Tibial artery (tissue), 4 donors: ENCODE measurements at places on chromosomes 6 and 20.

DNA sequence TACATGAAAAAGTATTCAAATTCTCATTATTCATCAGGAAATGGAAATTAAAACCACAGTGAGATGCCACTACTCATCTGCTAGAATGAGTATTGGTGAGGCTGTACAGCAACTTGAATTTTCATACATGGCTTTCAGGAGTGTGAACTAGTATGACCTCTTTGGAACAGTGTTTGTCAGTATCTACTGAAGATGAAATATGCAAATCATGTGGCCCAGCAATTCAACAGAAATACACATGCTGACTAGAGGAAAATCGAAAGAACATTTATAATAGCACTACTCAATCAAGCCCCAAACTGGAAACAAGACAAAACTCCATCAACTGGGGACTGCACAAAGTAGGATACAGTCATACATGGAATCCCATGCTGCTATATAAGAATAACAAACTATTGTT is 102.2 kb downstream of the DCDC2 start:
- H3K27me3 ChIP-seq = no peaks in the 10 kb centered on the region
- no peak for DNase-seq
- no peaks in the 10 kb centered on the region for H3K36me3 ChIP-seq
- no peaks in the 10 kb centered on the region for H3K4me1 ChIP-seq
- H3K27ac ChIP-seq = no peak overlapping the region

- H3K4me3 ChIP-seq = no peak overlapping the region
- H3K27ac ChIP-seq = no peak overlapping the region
- no peaks in the 10 kb centered on the region for H3K27me3 ChIP-seq
- peak; percentile 57 for DNase-seq
- no peaks in the 10 kb centered on the region for H3K4me1 ChIP-seq
Observed at GRCh38 chr6:162706232-162706631, 21.3 kb downstream of the PRKN start.

DNA sequence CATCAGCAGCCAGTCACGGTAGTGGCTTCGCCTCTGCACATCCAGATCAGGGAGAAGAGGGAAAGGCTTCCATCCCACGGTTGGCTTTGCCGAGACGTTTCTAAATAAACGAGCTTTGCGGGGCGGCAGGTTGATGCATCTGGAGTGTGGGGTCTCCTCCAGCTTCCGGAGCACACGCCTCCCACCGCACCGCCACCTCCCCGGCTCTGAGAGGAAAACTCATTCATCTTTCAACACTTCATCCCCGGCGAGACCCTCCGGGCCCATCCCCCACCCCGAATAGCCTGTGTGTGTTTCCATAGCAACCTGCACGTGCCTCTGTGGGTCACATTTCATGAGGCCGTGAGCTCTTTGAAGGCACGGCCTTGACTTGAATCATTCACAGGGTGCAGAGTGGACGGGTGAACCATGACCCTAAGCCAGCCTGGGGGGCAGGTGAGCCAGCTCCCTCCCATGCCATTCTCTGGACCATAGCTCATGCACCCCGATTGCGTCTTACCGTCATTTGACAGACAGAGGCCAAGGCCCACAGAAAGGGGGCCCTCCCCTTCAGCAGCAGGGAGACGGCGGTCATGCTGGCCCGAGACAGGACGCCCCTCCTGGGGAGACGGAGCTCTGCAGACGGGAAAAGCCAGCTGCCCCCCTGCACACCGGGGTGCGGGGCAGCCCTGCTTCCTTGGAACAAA is 16.2 kb upstream of the CHRNA4 start:
- no peak for DNase-seq
- no peaks in the 10 kb centered on the region for H3K36me3 ChIP-seq
- peaks cover 100% of the 10 kb centered on the region for H3K27me3 ChIP-seq

- no peak overlapping the region for H3K27ac ChIP-seq
- H3K4me3 ChIP-seq = no peak overlapping the region
- peaks cover 14% of the 10 kb centered on the region for H3K4me1 ChIP-seq
- H3K36me3 ChIP-seq = no peaks in the 10 kb centered on the region
- no peaks in the 10 kb centered on the region for H3K27me3 ChIP-seq
Observed at GRCh38 chr6:135906542-135906941, 55.0 kb downstream of the PDE7B start.

DNA sequence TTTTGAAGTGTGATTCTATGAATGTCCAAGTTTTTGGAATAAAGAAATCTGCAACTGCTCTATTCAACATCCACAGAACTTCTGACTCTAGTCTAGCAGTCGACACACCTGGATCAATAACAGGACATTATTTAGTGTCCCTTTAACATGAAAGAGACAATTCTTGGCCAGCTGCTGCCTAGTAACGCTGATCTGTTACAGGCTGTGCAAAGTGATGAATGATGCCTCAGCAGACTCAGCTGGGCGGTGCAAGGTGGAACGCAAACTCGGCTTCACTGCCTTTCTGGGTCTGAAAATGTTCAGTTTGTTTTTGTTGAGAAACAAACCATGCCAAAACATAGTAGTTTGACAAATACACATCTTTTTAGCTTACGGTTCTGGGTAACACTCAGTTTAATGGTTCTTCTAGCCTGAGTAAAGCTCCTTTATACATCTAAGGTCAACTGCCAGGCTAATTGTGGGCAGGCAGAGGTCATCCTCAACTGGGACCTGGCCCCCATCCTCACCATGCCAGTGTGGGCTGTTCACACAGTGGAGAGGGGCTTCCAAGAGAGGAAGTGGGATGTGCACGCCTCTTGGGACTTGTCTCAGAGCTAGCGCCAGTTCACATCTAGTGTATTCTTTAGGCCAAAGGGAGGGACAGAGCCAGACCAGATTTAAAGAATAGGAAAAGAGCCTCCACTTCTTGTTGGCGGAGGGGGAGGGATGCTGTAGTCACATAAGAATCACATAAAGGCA is 879.7 kb downstream of the QKI start:
- no peaks in the 10 kb centered on the region for H3K36me3 ChIP-seq
- H3K4me1 ChIP-seq = no peaks in the 10 kb centered on the region
- H3K4me3 ChIP-seq = no peak overlapping the region
- no peak for DNase-seq

DNA sequence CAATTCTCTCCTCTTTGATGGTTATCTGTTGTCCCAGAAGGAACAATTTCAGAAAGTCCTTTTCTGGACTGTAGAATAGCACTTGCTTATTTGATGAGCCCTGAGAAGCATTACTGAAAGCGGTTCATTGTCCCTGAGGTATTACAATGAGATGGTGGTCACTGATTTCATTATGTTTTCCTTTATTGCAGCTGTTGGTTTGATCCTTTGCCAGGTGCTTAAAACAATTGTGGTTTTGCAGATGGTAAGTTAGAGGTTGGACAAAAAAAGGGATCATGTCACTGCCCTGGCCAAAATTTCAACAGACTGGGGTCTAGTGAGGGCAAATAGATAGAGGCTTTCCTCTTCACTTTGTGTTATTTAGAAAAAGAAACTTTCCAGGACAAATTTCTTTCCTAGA is 61.9 kb downstream of the ESR1 start:
- H3K36me3 ChIP-seq = no peaks in the 10 kb centered on the region
- no peak for DNase-seq

- H3K27me3 ChIP-seq = no peaks in the 10 kb centered on the region
- H3K27ac ChIP-seq = no peak overlapping the region
- no peak overlapping the region for H3K4me3 ChIP-seq
Observed at GRCh38 chr6:42505385-42505718, 53.6 kb upstream of the TRERF1 start.

GRCh38 chr20:3629893-3630292 is 33.3 kb downstream of the GFRA4 start:
- H3K27me3 ChIP-seq = no peaks in the 10 kb centered on the region
- no peak overlapping the region for H3K27ac ChIP-seq
- no peak overlapping the region for H3K4me3 ChIP-seq
- no peaks in the 10 kb centered on the region for H3K4me1 ChIP-seq

DNA sequence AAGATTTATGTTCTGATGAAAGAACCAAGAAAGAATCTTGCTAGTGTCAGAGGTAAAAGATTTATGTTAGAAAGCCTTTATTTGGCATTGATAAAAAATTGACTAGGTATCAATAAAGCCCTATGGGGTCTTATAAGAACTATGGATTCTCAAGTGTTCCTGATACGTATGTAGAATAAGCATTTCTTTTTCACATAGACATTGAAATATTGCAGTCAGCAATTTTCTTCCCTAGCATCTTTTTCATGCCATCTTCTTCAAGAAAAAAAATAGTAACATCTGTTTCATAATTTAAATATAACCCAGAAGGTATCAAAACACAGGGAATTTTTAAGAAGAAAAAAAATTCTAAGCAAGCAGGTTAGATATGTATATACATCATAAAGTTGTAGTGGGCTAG is 230.6 kb downstream of the CENPW start:
- no peak for DNase-seq
- H3K36me3 ChIP-seq = no peaks in the 10 kb centered on the region
- no peak overlapping the region for H3K4me3 ChIP-seq
- no peaks in the 10 kb centered on the region for H3K4me1 ChIP-seq

- H3K4me1 ChIP-seq = no peaks in the 10 kb centered on the region
- no peak overlapping the region for H3K4me3 ChIP-seq
- H3K36me3 ChIP-seq = no peaks in the 10 kb centered on the region
- H3K27ac ChIP-seq = no peak overlapping the region
- no peaks in the 10 kb centered on the region for H3K27me3 ChIP-seq
Observed at GRCh38 chr20:59696476-59696875, 92.1 kb downstream of the PHACTR3 start.

- DNase-seq = peak; percentile 90
- H3K4me3 ChIP-seq = no peak overlapping the region
- peak overlapping the region; percentile 99 for H3K27ac ChIP-seq
- peaks cover 26% of the 10 kb centered on the region for H3K4me1 ChIP-seq
- no peaks in the 10 kb centered on the region for H3K27me3 ChIP-seq
Observed at GRCh38 chr20:49594143-49594930, 26.4 kb upstream of the PTGIS start.

- no peak overlapping the region for H3K27ac ChIP-seq
- no peaks in the 10 kb centered on the region for H3K36me3 ChIP-seq
- no peaks in the 10 kb centered on the region for H3K4me1 ChIP-seq
- no peaks in the 10 kb centered on the region for H3K27me3 ChIP-seq
Observed at GRCh38 chr6:70839286-70840266, 117.3 kb downstream of the B3GAT2 start.

DNA sequence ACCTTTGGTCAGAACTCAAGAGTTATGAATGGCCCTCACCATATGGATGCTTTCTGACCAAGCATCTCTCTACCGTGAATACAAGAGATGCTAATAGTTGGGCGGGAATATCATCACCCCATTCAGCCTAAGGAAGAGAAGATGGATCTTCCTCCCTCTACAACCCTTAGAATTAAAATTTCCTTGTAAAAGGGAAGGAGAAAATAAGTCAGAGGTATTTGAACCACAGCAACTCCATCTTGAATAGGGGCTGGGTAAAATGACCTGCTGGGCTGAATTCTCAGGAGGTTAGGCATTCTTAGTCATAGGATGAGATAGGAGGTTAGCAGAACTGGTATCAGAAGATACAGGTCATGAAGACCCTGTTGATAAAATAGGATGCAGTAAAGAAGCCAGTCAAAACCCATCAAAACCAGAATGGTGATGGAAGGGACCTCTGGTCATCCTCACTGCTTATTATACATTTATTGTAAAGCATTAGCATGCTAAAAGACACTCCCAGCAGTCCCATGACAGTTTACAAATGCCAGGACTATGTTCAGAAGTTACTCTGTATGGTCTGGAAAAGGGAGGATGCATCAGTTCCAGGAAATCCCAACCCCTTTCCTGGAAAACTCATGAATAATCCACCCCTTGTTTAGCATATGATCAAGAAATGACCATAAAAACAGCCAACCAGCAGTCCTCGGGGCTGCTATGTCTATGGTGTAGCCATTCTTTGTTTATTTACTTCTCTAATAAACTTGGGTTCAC is 101.2 kb downstream of the DTNBP1 start:
- H3K4me3 ChIP-seq = no peak overlapping the region
- DNase-seq = no peak
- no peaks in the 10 kb centered on the region for H3K4me1 ChIP-seq
- H3K27ac ChIP-seq = no peak overlapping the region
- H3K36me3 ChIP-seq = no peaks in the 10 kb centered on the region
- H3K27me3 ChIP-seq = no peaks in the 10 kb centered on the region

GRCh38 chr6:77415706-77416105 is 47.6 kb downstream of the HTR1B start:
- DNase-seq = no peak
- no peaks in the 10 kb centered on the region for H3K36me3 ChIP-seq
- no peaks in the 10 kb centered on the region for H3K27me3 ChIP-seq
- H3K27ac ChIP-seq = no peak overlapping the region
- H3K4me3 ChIP-seq = no peak overlapping the region

- no peak for DNase-seq
- no peak within 1 kb of the TSS for H3K27ac ChIP-seq
- no peaks in the 10 kb centered on the region for H3K4me1 ChIP-seq
- no peak within 1 kb of the TSS for H3K4me3 ChIP-seq
- peaks cover 3% of the 10 kb centered on the region for H3K27me3 ChIP-seq
Observed at GRCh38 chr20:768426-768978, at the start of gene SLC52A3. Gene SLC52A3 (minus strand): TSS chr20:768500. CDS start chr20:765774, 2,726 bp downstream.

DNA sequence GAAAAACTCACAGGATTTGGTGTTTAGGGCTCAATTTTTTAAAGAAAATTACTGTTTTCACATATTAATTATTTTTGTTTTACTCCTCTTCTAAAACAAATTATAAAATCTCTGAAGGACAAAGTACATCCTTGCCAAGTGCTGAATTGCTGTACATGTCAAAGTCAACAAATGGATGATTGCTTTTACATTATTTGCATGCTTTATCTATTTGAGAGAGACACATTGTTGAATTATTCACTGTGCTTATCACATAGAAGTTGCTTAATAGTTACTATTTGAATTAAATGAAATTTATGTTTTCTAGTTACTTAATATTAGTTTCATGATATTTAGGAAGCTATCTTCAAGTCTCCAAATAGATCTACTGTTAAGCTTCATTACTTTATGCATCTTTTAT is 318.6 kb upstream of the PTCHD4 start:
- H3K36me3 ChIP-seq = no peaks in the 10 kb centered on the region
- no peak overlapping the region for H3K27ac ChIP-seq
- no peak for DNase-seq
- no peak overlapping the region for H3K4me3 ChIP-seq

DNA sequence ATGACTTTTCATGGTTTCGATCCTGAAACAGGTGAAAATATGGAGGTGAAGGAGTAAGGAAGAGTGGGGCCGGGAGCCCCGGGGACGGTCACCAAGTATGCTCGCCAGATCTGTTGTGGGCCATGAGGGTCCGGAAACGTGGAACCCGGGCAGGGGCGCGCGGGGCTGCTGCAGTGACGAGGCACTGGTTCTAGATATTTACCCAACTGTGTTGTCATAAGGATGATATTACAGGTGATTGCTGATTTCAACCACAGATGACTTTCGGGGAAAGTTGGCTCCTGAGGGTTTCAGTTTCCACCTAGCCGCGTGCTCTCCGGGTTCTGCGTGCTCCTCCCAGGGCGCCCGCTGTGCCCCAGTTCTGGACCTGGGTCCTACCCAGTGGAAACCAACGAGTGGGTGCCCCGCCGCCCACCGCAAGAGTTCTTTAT is 12.2 kb downstream of the RAET1G start:
- H3K36me3 ChIP-seq = no peaks in the 10 kb centered on the region
- H3K4me3 ChIP-seq = no peak overlapping the region
- no peaks in the 10 kb centered on the region for H3K27me3 ChIP-seq
- no peak overlapping the region for H3K27ac ChIP-seq
